ENCODE measurements at places on chromosomes 3 and 15.

- no peak for DNase-seq
Measured at GRCh38 chr15:86399041-86399954, 319.6 kb downstream of the AGBL1 start.

- no peak for DNase-seq
Measured at GRCh38 chr15:71581398-71581930, 228.9 kb upstream of the NR2E3 start.

GRCh38 chr3:22244761-22245521 lies 493.9 kb upstream of the ZNF385D start:
- peak; percentile 56 for DNase-seq

GRCh38 chr15:56222302-56222701 lies 21.4 kb downstream of the RFX7 start:
- no peak for DNase-seq

Data from fibroblast of the conjunctiva (primary cell).